ENCODE measurements at places on chromosomes 16 and 17.

- no peak for DNase-seq
Observed at GRCh38 chr16:85888405-85889331, 10.3 kb upstream of the IRF8 start.

DNA sequence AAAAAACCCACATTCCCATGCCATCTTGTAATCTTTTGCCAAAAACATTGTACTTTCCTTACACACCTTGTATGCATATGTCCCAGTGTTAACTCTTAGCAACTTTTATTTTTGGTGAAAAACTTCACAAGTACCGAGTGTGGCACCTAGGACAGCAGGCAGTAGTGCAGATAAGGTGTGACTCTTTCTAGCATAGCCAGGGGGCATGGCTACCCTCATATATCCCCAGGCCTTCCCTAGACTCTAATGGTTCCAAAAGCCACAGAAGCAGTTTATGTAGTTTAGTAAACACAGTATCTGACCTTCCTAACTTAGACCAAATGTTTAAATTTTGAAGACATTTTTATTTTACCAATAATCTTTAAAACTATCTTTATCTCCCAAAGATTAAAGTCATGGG, 20.5 kb upstream of the MILR1 start:
- no peak for DNase-seq

DNA sequence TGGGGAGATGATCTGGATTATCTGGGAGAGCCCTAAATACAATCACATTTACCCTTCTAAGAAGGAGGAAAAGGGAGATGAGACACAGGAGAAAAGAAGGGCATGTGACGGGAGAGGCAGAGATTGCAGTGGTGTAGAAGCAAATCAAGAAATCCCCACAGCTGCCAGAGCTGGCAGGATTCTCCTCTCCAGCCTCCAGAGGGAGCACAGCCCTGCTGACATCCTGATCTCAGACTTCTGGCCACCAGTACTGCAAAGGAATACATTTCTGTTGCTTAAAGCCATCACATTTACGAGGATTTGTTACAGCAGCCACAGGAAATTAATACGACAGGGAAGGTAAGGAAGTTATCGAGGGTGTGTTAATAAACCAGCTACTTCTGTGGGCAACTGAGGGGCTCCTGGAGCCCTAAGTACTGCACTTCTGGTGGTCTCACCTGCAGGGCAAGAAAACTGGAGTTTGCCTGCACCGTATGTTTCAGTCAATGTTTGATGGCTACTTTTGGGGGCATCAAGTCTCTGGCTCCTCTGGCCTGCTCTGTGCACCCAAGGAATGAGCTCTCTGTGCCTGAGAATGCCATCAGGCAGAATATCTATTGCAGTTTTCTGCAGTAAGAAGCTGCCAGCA, 22.9 kb upstream of the CDH13 start:
- DNase-seq = peak; percentile 67

DNA sequence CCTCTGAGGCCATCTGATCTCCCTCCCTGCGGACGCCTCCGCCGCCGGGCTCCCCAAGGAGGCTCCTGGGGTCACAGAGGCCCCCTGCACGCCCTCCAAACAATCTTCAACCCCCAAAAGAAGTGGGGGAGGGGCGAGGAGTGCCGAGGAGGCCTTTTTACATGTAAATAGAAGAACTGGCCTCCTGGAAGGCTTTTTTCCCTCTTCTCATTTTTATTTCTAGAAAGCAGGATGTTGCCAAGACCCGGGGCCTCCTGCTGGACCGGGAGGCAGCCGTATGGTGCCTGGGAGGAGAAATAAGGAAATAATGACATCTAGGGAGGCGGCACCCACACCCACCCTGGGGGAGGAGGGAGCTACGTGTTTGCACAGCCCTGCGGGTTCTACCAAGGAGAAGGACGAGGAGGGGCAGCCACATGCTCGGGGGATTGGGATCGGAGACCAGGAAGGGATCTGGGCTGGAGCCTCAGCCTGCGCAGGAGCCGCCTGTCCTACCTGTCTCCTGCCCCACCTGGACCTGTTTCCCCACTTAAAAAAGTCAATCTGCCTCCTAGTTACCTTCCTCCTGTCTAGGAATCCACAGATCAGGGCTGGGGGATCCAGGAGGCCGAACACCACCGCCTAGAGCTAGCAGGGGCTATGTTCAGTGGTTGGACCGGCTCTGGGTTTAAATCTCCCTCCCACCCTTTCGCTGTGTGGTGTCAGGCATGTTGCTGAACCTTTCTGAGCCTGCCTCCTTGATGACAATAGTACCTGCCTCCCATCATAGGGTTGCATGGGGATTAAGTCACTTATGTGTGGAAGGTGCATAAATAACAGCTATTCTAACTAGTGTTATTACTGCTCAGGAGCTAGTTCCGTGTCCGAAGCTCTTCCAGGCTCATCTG, 175.7 kb upstream of the GSE1 start:
- DNase-seq = no peak

- no peak for DNase-seq
Observed at GRCh38 chr17:55433629-55434422, 12.2 kb upstream of the MMD start.

DNA sequence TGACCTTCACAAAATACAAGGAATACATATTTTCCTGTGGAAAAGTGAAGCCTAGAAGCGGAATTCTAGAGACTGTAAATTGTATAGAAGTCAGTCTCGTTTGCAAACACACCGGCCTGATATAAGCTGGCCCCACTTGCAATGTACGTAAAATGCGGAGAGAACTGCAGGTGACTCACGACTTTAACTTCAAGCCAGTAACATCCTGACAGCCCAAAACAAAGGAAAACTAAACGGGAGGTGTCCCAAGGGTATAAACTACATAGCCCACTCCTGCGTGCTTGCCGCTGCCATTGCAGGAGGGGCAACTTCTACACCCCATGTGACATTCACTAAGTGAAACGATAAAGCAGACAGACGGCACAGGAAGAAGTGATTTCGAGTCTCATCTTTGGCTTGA, 101.6 kb downstream of the CYTH1 start:
- DNase-seq = no peak

- no peak for DNase-seq
Observed at GRCh38 chr17:7260151-7260550, 2.1 kb downstream of the CLDN7 start.

- peak; percentile 51 for DNase-seq
Observed at GRCh38 chr16:30787613-30788378, 791 bp upstream of the ZNF629 start.

DNA sequence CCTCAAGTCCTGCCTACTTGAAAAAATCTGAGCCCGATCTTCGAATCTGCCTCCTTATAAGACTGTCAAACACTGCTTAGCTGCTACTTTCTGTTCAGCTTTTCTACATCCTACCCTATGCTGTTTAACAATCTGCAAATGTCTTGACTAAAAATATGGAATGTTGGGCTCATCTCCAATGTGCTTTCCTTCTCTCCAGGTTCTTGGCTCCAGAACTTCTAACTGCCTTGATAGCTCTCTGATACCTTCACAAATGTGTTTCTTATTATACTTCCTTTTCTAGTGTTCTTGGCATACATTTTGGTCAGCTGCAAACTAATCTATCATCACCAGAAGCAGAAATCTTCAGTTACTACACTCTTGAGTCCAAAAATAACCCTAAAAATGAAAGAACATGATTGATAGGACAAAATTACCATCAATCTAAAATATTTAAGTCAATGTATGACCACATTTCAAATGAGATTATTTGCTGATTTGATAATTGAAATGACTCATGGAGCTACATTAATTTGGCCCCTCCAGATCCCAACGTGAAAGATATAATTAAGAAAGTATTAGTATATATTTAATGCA, 372.3 kb upstream of the MON1B start:
- no peak for DNase-seq

- DNase-seq = no peak
Observed at GRCh38 chr16:28567292-28567691, 13.6 kb downstream of the SGF29 start.

DNA sequence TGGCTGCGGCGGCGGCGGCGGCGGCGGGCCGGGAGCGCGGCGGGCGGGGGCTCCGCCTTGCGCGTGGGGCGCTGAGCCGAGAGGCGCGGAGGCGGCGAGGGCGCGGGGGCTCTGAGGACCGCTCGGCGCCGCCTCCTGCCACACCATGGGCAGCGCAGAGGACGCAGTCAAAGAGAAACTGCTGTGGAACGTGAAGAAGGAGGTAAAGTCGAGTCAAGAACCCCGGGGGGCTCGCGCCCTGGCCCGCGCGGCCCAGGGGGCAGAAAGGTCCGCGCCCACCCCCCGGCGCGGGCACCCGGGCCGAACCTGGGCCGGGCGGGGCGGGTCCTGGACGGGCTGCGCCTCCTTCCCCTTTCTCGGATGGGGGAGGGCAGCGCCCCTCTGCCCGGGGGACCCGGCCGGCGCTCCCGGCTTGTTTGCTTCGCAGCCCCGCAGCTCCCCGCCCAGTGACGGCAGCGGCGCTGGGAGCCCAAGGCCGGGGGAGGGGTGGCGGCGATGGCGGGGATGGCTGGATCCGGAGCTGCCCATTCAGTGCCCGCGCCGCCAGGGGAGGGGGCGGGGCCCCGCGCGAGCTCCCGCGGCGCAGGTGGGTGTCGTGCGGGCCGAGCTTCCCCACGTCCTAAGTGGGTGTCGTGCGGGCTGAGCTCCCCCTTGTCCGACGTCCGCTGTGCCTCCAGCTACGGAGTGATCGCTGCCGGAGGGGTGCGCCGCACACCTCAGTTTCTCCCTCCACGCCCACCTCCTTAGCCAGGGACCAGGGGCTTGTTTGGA, 428 bp downstream of the SGSM2 start:
- peak; percentile 30 for DNase-seq

DNA sequence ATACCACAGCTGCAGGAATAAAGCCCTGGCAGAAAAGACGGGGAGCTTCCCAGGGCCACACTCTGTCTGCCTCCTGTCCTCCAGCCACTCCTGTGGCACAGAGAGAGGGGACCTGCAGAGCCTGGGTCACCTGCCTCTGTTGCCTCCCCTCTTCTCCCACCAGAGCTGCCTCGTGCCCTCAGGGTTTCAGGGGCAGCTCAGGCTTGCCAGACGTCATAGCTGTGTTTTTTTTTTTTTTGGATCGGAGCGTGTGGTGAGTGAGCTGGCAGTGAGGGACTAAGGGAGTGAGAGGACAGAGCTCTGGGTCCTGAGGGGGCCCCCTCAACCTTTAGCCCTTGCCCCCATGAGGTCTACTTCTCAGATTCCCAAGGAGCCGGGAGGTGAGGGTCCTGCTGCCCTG, 2.1 kb downstream of the PIK3R6 start:
- DNase-seq = no peak

GRCh38 chr16:88613-89012, 10.6 kb downstream of the MPG start:
- no peak for DNase-seq

GRCh38 chr16:85651629-85652430, 36.9 kb downstream of the GINS2 start:
- DNase-seq = peak; percentile 26

DNA sequence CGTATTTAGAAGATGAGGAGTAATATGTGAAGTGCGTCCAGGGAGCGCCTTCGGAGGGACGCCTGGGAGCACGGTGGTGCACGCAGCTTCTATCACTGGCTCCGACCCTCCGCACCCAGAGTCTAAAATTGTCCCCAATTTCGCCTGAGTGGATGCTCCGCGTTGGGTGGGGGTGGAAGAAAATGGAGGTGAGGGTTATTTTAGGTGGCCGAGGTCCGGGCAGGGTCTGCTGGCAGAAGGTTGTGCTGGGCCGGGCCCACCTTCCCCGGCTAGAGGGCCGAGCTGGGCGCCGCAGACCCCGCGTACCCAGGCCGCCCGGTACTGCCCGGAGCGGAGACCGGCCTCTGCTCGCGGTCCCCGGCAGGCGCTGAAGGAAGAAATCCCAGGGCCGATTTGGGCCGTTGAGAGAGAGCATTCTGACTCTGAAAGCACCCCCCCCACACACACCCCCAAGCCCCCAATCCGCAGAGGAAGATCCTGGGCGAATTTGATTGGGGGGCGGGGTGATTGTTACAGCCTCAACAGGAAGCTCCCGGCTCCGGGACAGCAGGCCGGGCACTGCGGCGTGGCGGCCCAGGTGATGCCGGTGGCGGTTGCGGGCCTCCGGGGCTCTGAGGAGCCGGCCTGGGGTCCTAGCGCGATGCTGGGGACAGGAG, 3.0 kb downstream of the BAHCC1 start:
- DNase-seq = no peak

- DNase-seq = no peak
Observed at GRCh38 chr17:75553295-75554110, 28.0 kb downstream of the LLGL2 start.

DNA sequence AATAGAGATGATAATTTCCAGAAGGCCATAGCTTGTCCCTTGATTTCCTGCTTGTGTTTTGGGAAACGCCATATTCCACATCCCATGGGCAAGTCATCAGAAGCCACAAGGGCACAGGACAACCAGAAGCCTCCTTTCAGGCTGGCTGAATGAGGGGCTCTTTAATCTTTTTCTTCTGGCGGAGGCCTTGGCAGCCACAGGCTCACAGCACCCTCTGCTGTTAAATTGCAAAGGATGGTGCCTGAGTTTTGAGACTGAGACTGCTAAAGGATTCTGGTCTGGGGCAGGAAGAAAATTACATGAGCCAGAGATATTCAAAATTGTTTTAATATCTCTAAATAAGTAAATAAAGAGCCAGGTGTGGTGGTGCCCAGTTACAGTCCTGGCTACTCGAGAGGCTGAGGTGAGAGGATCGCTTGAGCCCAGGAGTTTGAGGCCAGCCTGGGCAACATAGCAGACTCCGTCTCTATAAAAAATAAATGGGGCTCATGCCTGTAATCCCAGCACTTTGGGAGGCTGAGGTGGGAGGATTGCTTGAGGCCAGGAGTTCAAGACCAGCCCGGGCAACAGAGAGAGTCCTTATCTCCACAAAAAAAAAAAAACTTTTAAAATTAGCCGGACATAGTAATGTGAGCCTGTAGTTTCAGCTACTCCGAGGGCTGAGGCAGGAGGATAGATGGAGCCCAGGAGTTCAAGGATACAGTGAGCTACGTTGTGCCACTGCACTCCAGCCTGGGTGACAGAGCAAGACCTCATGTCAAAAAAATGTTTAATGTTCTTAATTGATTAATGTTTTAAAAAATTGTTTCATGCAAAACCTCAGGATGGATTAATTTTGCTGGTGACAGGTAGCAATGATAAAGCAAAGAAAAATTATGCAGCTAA, 26.3 kb downstream of the AARSD1 start:
- peak; percentile 49 for DNase-seq

DNA sequence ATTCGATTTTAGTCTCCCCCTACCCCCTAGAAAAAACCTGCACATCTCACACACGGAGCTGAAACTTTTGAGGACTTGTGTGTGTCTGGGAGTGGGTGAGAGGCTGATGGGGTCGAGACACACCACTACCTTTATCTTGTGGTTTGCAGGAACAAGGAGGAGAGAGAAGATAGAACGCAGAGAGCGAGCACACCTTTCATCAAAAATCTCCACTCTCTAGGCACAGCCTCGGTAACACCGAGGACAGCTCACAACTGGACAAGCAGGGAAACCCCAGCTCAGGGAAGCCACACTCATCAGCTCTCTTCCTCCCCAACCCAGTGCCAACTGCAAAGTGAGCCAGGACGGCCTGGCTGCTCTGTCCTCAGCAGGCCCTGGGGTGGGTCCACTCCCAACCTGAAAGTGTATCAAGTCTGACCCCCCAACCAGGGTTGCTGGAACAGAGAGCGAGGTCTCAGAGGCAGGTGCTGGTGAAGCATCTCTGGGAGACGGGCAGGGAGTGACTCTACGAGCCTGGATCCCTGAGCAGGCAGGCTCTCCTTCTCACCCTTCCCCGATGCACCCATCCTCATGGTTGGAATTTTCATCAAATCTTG, 5.2 kb upstream of the GHDC start:
- no peak for DNase-seq

Data from midbrain (tissue), 1 donor.